Mesenchymal stem cell (in vitro differentiated cells and primary cell): ENCODE measurements at places on chromosomes 4 and X.

GRCh38 chr4:38005637-38006036 lies 45.4 kb downstream of the PTTG2 start:
- no peak for DNase-seq

- peak; percentile 8 for DNase-seq
Measured at GRCh38 chrX:75603833-75604232, 81.0 kb upstream of the ZDHHC15 start.

- DNase-seq: no peak
Measured at GRCh38 chr4:8459867-8460445, 19.4 kb downstream of the TRMT44 start.

GRCh38 chrX:102345916-102346315 lies 93.9 kb downstream of the NXF2B start:
- peak; percentile 34 for DNase-seq

- DNase-seq: no peak
Measured at GRCh38 chr4:163233321-163233720, 66.6 kb upstream of the NAF1 start.

- no peak for DNase-seq
Measured at GRCh38 chr4:159545556-159545955, 442.7 kb downstream of the RAPGEF2 start.

DNA sequence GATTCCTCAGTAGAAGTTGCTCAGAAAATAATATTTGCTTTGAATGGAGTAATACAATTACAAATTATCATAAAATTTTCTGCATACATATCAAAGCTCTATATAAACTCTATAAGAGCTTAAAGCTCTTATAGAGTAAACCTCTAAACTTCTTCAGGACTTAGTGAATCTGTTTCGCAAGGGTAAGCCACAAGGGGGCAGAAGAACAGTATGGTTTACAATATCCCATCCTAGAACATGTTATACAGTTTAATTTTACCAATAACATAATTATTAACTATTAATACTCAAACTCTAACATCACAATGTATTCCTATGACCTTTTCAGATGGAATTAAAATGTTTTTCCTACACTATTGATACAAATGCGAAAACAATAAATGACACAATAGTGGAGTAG lies 33.8 kb upstream of the SPANXN1 start:
- no peak for DNase-seq

DNA sequence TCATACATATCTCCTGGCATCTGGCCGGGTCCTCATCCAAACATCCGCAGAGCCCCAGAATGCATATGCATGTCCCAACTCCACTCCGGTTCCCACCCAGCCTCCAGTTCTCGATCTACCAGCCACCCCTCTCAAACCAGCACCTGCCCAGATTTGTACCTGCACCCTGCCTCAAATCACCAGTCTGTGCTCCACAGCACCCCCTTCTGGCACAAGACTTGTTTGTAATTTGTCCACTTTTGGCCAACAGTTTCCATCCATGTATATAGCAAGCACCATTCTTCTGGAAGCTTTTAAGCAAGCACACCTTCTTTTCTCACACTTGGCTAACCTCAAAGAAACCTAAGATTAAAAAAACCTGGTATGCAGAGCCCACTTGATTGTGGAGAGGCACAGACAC lies 644.1 kb downstream of the MID1IP1 start:
- no peak for DNase-seq

DNA sequence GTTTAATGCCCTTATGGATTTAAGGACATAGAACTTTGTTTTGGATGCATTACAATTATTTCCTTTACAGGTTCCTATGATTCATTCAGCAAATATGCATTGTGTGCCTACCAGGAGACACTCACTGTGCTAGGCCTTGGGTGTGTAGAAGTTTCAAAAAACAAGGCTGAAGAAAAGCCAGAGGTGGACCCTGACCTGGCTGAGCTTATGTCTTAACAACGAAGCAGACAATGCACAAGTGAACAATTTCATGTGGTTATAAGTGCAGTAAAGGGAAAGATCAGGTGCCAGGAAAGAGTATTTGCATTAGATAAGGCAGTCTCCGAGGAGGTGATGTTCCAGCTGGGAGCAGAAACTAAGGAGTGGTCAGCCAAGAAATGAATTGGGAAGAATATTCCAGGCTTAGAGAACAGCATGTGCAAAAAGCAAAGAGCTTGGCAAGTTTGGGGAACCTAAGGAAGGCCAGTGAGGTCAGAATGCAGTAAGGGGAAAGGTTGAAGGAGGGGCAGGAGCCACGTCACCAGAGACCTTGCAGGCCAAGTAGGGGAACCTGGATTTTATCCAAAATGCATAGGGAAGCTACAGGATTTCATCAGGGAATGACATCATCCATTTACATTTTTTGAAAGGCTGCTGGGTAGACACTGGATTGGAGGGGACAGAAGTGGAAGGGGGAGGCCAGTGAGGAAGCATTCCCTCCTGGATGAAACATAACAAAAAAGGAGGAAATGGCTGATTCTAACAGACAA lies 193.6 kb downstream of the SOWAHB start:
- peak; percentile 76 for DNase-seq

- no peak for DNase-seq
Measured at GRCh38 chr4:93433840-93434239, 394.7 kb upstream of the ATOH1 start.

GRCh38 chr4:45745741-45746140 lies 378.1 kb downstream of the GABRG1 start:
- DNase-seq: no peak

DNA sequence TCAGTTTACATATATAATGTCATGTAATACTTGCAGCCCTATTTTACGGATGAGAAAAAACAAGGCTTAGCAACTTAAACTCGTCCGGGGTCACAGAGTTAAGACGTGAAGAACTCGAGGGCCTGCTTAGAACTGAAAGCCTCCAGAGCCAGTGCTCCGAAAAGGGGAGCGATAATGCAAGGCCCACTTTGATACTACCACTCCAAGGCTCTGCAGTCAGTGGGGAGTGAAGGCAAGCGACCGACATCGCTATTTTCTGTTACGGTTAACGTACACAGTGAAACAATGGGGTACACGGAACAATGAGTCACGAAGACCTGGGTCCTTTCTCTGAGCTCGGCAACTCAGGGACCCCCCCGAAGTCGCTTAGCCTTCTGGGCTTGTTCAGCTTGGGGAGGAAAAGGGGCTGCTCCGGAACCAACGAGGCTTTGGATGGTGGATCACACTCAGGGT lies 965 bp downstream of the PPA2 start:
- DNase-seq: no peak

DNA sequence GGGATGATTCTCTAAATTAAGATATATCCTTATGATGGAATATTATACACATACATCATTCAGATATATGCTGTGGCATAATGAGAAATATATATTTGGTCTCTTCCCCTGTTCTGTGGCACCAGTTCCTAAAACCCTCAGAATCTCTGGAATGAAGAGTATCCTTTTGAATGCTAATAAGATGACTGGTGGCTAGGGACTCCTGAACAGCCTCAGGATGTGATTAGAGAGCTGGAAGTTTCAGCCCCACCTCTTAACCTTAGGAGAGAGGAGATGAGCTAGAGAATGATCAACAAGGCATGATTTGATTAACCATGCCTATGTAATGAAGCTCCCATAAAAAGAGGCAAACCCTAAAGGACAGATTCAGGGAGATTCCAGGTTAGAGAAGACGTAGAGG lies 632.0 kb downstream of the IQCM start:
- DNase-seq: no peak

GRCh38 chr4:78661086-78661690 lies 109.6 kb downstream of the ANXA3 start:
- DNase-seq: no peak

DNA sequence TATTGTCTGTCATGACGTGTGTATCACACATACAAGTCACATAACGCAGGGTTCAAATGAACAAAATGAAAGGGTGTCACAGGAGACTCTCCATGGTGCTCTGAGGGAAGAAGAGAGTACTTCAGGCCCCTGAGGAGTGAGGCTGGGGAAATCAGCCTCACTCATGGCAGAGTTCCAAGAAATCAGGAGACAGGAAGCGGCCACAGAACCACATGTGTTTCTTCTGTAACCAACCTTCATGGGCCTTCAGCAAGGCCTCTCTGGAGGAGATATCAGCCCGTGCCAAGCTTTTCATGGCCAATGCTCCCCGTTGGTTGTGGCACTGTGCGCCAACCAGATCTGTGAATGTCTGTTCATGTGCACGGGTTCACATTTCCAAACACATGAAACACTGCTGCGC lies 76.0 kb downstream of the NAT8L start:
- DNase-seq: peak; percentile 23

GRCh38 chr4:110010797-110011196 lies 98.1 kb downstream of the EGF start:
- DNase-seq: no peak

GRCh38 chr4:39820186-39820585 lies 122.2 kb downstream of the UBE2K start:
- DNase-seq: no peak

DNA sequence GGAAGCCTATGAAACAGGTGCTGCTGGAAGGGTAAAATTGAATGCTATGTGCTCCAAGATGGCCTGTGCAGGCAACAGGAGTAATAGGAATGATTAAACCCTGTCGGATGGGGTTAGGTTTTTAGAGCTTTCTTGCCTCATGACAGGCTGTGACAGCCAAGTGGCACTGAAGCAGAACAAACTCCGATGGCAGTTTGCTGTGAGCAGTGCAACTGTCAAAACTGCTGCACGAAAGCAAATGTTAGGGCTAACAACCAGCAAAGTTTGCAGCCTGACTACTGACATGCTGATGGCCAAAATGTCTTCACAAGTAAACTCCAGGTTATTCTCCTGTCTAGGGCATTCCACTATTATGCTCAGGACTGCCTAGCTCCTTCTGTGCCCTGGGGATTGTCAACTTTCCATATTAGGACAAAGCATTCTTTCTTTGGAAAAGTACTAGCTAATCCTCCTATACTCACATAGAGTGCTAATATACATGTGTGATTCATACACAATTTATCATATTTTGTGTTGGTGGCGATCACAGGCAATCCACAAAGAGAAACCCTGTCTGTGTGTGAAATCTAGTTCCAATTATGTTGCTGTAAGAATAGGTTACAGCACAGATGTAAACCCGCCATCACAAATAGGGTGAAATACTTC lies 486.6 kb upstream of the TENM3 start:
- no peak for DNase-seq

GRCh38 chr4:19575924-19576323 lies 675.8 kb upstream of the SLIT2 start:
- DNase-seq: no peak

GRCh38 chrX:22060415-22061280 lies 28.5 kb downstream of the PHEX start:
- peak; percentile 17 for DNase-seq
